GM04504 (cell line): ENCODE measurements at places on chromosomes 4 and X.

GRCh38 chr4:128811571-128812441, 2.3 kb downstream of the JADE1 start:
- peak; percentile 73 for DNase-seq

GRCh38 chr4:123699880-123700771, 303.5 kb downstream of the SPRY1 start:
- DNase-seq: peak; percentile 85

DNA sequence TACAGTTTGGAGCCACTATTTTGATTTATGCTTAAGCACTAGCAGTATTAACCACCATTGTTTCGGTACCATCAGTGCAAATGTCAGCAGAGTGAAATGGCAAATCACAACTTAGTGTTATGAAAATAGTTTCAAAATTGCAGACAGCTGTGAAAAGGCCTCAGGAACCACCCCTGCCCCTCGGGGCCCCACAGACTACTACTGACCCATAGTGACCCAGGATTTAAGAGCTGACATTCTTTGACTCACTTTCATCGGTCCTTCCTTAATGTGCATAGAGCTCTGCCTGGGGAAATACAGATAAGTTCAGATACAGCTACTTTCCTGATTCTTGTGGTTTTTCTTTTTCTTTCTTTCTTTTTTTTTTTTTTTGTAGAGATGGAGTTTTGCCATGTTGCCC, 3.3 kb upstream of the BBS7 start:
- DNase-seq: peak; percentile 9

GRCh38 chrX:68832516-68833447, 4.0 kb downstream of the EFNB1 start:
- no peak for DNase-seq

GRCh38 chr4:2867758-2868491, 24.3 kb downstream of the ADD1 start:
- DNase-seq: no peak

DNA sequence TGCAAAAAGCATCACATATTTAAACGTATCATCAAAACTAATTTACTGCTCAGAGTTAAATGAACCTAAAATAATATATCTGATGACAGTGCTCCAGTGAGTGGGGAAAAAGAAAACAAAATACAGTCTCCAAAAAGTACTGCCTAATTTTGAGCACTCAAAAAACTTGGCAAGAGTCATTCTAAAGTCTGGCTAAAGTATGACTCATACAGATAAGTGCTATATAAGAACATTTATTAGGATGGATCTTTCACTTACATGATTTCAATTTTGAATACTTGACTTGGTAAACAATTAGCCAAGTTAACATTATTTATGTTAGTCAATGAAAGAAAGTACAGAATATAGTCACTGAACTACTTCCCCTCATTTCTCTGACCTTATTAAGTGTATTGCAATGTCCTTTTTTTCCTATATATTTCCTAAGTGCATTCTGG, 27.2 kb downstream of the FBXO8 start:
- DNase-seq: no peak

- DNase-seq: no peak
These were observed 576.9 kb upstream of the PCDH10 start for GRCh38 chr4:132572210-132572609.

DNA sequence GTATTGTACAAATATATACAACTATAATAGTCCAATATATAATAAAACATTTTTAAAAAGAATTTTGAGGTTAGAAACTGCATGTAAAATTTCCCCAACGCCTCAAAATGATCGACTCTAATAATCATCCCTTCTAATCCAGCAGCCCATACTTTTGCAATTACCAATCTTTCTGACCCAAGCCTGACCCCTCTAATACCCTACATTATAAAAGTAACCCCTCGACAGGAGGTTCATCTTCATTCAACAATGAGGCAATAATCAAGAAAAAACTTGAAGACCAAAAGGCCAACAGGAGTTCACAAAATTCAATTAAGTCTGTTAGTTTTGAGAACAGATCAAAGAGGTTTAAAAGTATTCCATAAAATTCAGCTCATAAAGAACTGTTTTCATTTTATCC, 393.5 kb downstream of the GPM6A start:
- no peak for DNase-seq
